Hippocampal formation (tissue), 2 donors: ENCODE measurements at places on chromosomes 4 and X.

DNA sequence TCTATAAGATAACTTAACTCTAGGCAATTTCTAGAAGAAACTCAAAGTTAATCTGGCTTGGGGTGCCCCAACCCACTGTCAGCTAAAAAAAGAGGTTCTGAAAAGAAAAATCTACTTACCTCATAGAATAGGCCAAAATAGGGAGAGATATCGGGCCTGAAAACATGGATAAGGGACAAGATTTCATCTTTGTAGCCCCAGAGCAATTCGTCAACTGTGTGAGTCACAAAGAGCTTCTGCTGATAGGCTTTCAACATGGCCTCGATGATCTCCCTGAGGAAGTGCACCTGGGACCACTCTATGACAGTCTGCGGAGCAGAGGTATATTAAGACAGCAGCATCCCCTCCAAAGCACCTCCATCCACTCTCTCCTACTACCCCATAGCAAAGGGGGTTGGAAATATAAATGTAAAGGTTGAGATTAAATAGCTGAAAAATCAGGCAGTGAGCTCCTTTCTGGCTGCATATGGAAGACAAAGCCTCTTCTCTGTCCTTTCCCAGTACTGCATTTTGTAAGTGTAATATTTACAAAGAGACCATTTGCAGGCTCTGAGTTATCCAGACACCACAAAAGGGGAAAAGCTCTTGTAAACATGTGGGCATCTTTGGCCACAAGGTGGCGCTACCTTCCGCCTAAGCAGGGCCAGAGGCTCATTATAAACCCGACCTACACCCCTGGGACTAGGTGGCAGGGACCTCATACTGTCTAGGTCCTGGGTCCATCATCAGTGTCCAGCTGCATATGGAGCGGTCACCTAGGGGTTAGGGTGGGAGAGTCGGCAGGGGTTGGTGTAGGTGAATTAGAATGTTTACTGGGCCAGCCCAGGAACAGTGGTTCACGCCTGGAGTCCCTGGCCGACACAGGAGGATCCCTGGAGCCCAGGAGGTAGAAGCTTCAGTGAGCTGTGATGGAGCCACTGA is 31.5 kb upstream of the NUP54 start:
- DNase-seq: peak; percentile 87

DNA sequence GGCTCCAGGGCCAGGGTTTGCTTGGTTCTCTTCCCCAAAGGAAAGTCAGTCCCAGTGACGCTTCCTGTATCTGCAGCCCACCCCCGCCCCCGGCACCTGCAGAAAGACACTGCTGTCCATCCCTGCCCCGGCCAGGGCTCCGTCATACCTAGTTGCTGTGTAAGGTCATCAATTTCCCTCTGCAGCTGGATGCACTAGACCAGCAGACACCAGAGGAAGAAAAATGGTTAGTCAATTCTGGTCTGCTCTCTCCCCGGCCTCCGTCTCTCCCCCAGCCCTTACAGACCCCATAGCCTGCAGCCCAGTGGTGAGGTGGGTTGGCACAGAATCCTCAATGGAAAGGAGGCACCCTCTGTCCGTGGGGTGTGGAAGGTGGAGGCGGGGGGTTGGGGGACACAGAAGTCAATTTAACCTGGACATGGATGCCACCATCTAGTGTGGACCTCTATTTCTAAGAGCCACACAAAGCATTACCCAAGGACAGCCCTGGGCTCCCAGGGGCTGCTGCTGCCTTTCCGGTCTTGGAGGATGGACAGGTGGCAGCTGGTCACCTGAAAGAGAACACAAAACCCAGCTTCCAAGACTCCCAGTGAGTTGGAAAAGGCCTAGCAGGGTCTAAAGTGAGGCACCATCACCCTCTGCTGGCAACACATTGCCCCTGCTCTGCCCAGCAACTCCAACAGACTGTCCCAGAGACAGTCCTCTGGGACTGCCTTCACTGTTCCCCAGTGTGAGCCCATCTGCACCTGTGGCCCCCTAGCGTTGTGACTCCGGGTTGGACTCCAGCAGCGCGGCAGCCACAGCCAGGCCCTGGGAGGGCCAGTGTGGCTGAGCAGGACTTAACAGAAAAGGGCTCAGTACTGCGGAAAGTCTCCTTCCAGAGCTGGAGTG is 40.2 kb upstream of the NHSL2 start:
- DNase-seq: no peak

DNA sequence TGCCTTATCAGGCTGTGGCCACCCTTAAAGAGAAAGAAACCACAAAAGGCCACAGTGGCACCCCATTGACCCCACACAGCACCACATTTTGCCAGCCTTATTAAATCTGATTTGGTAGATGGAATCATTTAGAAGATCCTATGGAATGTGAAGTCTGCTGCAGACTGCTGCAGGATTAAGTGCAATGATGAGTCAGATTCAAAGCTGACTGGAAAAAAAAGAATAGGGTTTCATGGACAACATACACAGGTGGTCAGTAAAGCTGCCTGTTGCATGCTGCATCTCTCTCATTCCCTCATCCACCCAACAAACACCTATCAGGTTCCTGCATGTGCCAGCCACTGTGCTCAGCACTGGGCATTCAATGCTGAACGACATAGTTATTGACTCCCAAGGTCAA is 56.6 kb downstream of the CHST7 start:
- DNase-seq: no peak

- DNase-seq: no peak
Measured at GRCh38 chrX:19805046-19805690, 82.2 kb downstream of the SH3KBP1 start.

DNA sequence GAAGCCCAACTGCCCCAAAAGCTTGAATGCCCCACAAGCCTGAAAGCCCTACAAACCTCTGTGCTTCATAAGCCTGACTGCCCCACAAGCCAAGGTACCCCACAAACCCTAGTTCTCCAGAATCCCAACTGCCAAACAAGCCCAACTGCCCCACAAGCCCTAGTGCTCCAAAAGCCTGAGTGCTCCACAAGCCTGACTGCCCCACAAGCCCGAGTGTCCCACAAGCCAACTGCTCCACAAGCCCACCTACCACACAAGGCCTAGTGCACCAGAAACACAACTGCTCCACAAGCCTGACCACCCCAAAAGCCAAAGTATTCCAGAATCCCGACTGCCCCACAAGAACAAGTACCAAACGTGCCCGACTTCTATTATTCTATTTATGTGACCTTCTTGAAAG is 13.6 kb upstream of the HSFX3 start:
- DNase-seq: no peak

DNA sequence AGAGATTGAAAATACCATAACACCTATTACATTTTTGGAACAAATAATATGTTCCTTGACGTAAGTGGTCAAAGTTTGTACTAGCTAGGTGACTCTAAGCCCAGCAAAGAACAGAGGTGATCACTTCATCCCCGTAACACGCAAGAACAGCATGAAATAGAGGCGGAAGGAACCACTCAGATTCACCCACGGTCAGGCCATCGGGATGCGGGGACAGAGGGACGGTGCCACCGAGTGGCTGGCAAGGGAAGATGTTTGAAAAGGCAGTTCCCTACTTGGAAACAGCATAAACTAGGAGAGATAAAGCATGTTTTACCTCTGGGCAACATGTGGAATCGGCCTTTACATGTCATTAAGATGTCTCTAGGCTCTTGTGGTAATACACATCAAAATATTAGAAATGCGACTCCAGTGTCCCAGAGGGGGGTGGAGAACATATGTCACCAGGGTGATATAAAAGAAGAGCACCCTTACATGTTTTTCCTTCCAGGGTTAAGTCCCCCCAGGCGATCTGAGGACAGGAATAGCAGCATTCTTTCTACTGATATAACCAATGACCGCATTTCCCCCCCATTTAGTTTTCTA is 84.0 kb downstream of the PHKA2 start:
- peak; percentile 30 for DNase-seq

DNA sequence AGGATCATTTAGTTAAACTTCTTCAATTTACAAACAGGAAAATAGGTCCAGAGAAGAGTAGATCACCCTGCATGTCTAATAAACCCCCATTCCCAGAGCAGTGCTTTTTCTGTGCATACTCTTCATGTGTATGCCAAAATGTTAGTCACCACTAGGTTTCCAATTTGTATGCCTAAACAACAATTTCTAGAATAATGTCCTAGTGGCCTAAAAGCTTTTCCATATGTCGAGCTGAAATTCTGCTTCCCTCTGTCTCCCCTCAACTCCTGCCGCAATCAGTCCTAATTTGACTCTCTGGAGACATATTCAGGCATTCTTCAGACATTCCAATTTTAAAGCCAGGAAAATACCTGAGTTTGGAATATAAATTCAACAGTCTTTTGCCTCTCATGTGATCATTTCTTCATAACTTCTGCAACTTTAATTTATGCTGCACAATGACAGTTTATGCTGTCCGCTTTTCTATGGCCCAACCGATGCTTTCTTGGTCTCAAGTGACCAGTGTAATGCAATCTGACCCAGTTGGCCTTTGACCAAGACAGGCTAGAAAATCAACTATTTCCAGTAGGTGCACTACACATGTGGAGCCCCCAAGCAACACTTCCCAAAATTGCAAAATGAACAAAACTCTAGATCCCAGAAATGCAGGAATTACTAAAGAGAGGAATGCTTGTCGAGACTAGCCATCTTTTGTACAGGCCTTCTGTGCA is 122.9 kb upstream of the FMR1 start:
- no peak for DNase-seq

DNA sequence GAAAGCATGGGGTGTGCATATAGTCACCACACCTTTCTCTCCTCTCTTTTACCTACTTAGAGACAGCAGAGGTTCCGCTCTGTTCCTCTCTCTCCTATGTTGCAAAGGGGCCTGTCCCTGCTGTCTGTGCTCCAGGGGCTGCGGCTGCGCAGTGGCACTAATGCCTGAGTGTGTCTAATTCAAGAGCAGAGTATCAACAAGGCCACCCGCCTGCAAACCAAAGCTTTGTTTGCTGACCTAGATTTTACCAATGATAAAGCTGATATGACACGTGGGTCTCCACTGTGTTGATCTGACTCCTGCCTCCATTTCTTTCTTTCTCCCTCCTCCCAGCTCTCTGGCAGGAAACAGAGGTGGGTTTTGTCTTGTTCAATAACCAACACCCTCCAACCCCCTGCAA is 74.9 kb downstream of the NSG1 start:
- DNase-seq: no peak

DNA sequence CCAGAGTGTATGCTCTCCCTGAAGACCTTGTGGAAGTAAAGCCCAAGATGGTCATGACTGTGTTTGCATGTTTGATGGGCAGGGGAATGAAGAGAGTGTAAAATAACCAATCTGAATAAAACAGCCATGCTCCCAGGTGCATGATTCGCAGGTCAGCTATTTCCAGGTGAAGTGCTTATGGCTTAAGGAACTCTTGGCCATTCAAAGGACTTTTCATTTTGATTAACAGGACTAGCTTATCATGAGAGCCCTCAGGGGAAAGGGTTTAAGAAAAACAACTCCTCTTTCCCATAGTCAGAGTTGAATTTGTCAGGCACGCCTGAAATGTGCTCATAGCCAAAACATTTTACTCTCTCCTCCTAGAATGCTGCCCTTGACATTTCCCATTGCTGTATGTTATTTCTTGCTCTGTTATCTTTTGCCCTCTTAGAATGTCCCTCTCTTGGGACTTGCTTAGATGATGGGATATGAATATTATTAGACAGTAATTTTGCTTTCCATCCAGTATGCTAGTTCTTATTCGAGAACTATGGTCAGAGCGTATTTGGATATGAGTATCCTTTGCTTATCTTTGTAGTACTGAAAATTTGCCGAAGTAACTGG is 88.6 kb downstream of the PLS3 start:
- no peak for DNase-seq

DNA sequence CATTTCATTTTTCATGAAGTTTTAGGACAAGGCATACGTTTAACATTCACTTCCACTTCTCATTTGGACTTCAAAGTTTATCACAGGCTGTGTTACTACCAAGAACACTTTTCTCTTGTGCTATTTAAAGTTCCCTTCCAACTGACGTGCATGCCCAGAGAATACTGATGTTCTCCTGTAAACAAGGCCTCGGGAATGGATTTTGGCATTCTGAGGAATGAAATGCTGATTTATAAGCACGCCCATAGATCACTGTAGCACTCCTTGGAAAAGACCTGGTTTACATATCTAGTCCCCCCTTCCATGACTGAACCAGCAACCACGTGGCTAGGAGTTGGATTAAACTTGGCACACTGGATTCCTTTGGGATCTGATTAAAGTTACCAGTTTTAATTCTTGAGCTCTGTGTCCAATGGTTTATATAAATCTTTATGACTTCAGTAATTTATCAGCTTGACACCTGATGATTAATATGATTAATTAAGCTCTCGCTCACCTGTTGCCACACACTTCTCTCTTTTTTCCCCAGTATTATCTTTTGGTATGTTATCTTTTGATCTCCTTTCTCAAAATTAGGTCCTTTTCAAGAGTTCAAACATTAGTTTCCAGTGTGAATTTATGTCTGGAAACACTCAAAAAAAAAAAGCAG is 122.4 kb upstream of the HAND2 start:
- no peak for DNase-seq

- DNase-seq: no peak
Measured at GRCh38 chr4:83677656-83678055, 141.7 kb downstream of the GPAT3 start.
